ENCODE measurements at places on chromosomes 3 and 15. TPM values are rescaled to one million over a fixed set of nuclear protein-coding genes. Genes with fewer than 3 reads are reported as not detected.
A peak's percentile ranks its signal among the peaks of the same experiment; 100 is the strongest.

DNA sequence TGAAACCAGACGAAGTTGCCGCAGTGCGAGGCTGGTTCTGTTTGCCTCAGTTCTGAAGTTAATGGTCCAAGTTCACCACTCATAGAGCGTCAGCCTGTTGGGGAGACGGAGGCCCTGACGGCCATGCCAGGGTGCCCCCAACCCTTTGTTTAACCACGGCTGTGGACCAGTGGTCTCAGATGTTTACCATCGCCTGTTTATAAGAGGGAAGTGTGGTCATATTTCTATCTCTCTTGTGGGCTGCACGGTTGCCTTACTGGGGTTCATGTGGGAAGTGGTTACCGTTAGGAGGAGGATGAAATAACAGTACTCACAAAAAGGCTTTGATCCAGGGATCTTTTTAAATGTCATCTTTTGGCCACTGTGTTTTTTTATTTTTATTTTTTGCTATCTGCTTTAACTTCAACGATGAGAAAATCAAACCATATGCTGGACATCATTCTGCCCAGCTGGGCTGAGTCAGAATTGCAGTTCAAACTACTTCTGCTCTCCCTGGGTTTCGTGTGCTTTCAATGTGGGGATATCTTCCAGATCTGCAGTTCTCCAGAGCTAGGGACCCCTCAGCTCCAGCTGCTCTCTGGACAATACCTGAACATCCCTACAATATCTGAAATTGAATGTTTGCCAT lies 17.8 kb downstream of the SMAD3 start:
- peak; percentile 58 for DNase-seq

The HYAL3 gene
- 3.1 TPM for total RNA-seq

- peak; percentile 6 for DNase-seq
These were observed 458.5 kb upstream of the ARRDC4 start for GRCh38 chr15:97502038-97502437.

DNA sequence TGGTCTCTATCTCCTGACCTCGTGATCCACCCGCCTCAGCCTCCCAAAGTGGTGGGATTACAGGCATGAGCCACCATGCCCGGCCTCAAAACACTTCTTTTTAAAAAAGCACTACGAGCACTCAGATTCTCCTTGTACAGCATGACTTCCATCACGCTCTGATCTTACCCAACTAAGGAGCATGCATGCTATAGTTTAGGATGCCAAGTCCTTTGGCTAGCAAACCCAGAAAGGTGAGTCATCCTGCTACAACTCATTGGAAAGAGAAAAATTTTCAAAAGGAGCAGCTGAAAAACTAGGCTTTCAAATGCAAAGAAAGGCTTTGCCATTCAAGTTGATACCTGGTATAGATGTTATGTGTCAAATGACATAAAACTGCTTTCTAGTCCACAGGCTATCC lies 70.3 kb upstream of the PRICKLE2 start:
- peak; percentile 95 for DNase-seq

DNA sequence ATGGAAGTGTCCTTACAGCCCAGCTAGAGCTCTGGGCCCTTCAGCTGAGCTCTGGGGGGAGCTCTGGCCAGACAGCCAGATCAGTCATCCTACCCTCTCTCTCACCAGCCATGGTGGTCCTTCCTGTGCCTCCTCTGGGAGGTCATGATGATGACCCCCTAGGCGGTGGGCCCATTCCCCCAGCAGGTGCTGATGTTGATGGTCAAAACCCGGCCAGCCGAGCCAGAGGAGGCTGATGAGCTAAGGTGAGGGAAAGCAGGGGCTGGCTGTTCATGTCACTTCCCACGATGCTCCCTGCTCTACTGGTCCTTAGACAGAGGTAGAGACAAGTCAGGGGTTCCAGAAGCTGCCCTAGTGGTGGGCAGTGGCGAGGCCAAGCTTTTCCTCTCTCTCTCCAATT lies 35.0 kb downstream of the GRAMD2A start:
- DNase-seq: no peak

- no peak for DNase-seq
These were observed 130.9 kb downstream of the DNAJB8 start for GRCh38 chr3:128335621-128336296.

GRCh38 chr3:163601426-163601825 lies 1476.9 kb downstream of the SI start:
- no peak for DNase-seq

DNA sequence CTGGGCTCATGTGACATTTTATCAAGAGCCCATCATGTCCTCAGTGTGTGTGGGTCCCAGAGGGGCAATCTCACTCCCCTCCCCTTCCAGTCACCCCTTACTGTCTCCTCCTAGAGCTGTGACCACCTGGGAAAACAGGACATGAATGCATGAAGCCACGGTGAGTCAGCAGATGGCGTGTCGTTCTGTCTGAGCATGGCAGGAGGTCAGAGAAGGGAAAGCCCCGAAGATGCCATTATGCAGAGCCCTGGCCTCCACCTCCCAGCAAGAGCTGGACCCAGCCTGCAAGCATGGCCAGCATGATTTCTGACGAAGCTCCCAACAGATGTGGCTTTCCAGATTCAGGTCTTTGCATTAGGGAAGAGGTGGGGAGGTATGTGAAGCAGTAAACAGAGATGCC lies 118.5 kb downstream of the TLE3 start:
- no peak for DNase-seq

DNA sequence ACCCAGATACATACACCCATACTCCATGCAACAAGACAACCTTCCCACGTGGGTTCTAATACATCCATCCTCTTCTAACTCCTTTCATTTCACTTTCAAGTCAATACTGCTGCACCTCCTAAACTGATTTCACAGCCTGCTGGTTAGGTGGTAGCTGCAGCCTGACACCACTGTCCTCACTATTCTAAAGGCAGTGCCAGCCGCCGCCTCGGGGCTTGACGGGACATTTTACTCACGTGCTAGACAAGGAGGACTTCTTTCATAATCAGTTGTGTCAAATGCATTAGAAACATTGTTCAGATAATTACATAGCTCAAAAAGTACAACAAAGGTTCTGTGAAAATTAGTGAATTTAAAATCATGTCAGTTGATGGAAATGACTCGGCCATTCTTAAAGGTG lies 6.3 kb downstream of the UROC1 start:
- DNase-seq: no peak

The CILP gene
- 0.16 TPM for total RNA-seq

The ZNF660 gene
- total RNA-seq: 2.0 TPM

The ANKRD63 gene
- total RNA-seq: not detected

DNA sequence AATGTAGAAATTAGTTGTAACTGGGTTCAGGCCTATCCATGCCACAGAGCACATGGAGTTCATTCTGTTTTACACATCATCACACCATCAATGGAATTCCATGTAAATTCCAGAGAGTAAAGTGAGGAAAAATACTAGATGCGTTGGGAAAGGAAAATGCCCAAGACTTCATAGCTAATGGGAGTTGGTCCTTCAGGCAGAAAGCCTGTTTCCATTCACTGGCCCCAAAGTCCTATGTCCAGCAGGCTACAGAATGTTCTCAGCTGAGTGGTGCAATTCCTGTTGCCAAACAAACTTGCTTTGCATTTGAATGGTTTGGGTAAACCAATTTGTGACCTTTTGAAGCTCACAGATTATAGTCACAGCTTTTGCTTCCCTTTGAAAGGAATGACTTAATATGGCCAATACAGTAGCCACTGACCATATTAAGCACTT lies 164.6 kb upstream of the PFN2 start:
- peak; percentile 31 for DNase-seq

DNA sequence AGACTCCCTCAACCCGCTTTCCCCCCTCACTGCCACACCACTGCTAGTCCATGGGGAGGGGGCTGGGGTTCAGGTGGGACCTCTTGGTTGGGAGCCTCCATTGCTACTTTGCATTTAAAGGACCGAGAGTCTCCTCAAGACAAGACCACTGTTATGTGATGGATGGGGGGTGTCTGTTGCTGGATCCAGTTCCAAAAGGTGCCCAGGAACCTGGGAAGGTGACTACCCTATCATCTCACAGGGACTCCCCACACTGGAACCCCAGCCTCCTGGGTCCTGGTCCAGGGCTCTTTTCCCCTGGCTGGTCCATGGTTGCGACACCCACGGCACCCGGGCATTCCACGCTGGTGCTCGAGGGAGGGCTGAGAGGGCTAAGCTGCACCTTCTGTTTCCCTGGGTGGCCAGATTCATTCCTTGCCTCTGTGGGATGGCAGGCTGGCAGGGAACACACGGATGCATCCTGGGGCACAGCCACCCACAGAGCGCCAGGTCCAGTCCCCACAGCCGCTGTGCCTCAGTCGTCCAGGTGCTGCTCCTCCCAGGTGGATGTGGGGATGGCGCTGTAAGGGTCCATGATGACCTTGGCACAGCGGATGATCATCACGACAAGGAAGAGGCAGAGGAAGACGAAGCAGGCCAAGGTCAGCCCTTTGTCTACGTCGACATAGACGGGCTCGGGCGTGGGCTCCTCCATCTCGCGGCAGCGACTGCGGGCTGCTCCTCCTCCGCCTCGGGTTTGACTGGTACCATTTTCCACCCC lies 48.6 kb downstream of the FAH start:
- no peak for DNase-seq

The CD200R1L gene
- total RNA-seq: not detected

DNA sequence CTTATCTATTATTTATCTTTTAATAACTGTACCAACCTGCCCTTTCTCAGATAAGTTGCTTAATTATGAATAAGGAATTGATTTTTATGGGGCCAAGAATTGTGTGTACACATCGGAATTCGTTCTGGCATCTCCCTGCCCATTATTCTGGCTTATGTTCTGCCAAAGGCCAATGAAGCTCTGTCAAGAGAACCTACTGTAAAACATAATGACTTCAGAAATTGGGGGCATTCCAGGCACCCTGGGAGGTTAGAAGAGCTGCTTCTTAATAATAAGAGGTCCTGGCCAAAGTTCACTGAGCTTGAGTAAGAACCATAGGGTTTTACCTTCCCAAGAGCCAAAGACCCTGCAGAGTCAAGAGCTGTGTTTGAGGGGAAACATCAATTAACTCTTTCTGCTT lies 261.7 kb downstream of the SLC9A9 start:
- DNase-seq: peak; percentile 77

- no peak for DNase-seq
These were observed 525 bp upstream of the MCCC1 start for GRCh38 chr3:183099838-183100204.

GRCh38 chr15:66754789-66755188 lies 52.8 kb downstream of the SMAD6 start:
- no peak for DNase-seq
